ENCODE measurements at places on chromosomes 12 and 14. TPM values are rescaled to one million over a fixed set of nuclear protein-coding genes. Genes with fewer than 3 reads are reported as not detected.

DNA sequence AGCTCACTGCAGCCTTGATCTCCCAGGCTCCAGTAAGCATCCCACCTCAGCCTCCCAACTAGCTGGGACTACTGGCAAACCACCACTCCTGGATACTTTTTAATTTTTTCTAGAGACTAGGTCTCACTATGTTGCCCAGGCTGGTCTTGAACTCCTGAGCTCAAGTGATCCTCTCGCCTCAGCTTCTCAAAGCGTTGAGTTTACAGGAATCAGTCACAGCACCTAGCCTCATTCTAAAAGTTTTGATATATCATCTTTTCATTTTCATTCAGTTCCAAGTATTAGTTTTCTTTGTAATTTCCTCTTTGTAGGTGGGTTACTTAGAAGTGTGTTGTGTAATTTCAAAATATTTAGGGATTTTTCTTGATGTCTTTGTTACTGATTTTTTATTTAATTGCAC lies 9.6 kb downstream of the CBX5 start:
- no peak for DNase-seq

DNA sequence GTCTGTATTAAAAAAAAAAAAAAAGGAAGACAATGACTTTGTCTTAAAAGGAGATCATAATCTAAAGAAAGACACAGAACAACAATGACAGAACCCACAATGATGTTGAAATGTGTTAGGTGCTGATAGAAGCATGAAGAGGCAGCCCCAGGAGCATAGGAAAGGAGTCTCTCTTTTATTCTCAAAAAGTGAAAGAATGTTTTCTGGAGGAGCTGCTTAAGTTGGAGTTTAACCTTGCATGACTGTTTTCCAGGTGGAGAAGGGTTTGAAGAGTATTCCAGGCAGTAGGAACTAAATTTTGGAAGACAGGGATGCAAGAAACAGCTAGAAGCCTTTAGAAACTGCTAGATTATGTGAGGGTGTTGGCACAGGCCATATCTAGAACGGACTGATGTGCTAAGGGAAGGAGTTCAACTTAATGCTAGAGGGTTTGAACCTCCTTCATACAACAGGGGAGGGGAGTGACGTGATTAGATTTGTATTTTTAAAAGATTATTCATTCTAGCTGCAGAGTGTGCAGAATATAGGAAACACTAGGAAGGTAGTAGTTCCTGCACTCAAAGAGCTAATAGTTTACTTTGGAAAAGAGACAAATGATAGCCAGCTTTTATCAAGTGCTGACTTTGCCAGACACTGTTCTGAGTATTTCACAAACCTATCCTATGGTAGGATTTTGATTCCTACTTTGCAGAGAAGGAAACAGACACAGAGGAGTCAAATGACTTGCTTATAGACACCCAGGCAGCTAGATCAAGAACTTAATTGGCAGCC lies 4.6 kb upstream of the RPL6 start:
- DNase-seq: no peak

DNA sequence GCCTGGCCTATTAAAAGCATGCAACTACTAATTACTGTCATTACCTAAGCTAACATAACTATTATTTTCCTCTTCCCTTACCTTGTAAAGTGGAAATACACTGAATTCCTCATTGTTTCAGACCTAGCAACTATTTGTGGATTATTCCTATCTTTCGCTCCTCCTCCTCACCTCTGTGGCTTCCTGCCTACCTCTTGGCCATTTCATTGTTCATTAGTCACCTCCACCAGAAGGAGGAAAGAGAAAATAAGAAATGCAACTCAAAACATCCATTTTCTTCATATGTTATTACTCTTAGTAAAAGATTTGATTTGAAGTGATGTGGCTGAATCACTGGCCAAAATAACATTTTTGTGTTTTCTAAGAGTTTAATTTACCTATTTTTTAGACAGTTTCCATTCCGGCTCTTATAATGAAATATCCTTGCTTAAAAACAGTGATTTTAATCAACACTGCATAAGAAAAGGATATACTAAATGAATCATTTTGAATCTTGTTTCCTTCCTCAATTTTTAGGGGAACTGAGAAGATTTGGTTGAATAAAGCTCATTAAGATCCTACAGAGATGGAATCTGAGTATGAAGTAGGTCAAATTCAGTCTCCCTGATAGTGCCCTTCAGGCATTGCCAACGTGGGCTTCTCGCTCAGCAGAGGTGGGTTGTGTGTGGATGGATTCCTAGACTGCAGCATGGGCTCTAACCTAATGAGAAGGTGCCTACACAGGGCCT lies 27.6 kb upstream of the ARHGAP5 start:
- DNase-seq: no peak

DNA sequence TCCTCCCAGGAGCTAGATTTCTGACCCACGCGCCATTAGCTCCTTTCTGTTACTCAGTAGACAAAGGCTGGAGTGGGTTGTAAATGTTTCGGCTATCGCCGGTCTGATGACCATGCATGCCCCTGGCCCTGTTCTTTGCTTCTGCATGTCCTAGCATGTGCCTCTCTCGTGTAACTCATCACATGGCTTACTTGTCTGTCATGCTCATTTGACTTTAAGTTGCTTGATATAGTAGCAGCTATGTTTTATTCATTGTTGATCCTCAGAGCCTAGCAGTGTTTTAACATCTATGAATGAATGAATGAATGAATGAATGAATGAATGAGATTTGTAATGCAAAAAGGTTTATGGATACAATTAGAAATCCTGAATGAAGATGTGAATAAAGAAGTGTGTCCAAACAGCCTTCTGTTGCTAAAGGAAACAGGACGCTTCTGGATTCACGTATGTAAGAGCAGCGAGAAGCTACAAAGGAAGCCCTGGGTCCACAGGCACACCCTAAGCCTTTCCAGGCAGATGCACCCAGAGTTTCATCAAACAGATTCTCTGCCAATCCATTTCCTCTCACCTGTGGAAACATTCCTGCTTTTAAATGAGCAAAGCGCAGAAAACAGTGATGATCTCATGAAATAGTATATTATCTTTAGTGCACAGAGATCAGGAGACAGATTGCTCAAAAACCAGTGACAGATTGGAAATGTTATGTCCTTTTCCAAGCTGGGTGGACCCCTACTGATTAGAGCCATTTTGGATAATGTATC lies 3.4 kb downstream of the GSG1 start:
- DNase-seq: no peak

DNA sequence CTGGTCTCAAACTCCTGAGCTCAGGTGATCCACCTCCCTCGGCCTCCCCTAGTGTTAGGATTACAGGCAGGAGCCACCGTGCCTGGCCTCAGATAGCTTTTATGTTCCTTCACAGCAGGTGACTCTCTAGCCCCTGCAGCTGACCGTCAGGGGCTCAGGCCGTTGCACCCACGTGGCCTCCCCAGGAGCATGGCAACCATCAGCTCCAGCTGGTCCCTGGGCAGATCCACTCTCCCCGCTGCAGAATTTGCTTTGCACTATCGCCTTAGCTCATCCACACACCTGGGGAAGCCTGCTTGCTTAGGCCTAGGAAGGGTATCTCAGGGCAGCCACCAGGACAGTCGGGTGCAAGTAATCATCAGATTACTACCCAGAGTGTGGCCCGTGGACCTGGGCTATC lies 62.6 kb downstream of the TSPAN9 start:
- no peak for DNase-seq

GRCh38 chr12:53378222-53378621 lies 1.8 kb upstream of the SP1 start:
- DNase-seq: no peak

DNA sequence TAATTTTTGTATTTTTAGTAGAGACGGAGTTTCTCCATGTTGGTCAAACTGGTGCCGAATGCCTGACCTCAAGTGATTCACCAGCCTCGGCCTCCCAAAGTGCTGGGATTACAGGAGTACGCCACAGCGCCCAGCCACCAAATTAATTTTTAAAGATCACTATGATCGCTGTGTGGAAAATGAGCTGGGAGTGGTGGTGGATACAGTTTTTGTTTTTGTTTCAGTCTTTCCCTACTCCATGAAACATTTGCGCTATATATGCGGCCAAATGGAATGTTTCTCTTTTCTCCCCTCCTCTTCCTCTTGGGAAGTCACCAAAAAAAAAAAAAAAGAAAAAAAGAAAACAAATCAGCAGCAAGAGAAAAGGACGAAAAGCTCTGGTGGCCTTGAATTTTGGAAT lies 20.8 kb upstream of the P2RX4 start:
- no peak for DNase-seq

GRCh38 chr12:988646-989045 lies 2.4 kb upstream of the ERC1 start:
- DNase-seq: no peak

GRCh38 chr12:74066476-74066875 lies 471.2 kb upstream of the ATXN7L3B start:
- DNase-seq: no peak

- DNase-seq: no peak
These were observed 71.5 kb upstream of the ZFP36L1 start for GRCh38 chr14:68864361-68864750.

Gene PPFIA2
- polyA plus RNA-seq: 0.40 TPM

Gene AMHR2
- polyA plus RNA-seq: 2.5 TPM

Gene HIGD1C
- not detected for polyA plus RNA-seq

Gene TOGARAM1
- polyA plus RNA-seq: 7.3 TPM

Gene TAS2R42
- not detected for polyA plus RNA-seq

Gene PLD4
- 0.52 TPM for polyA plus RNA-seq

Gene OTOGL
- 0.42 TPM for polyA plus RNA-seq
